Pancreas (tissue), 10 donors: ENCODE measurements at places on chromosomes 2 and 18. TPM values are rescaled to one million over a fixed set of nuclear protein-coding genes. Genes with fewer than 3 reads are reported as not detected.

Gene TUBB8B
- 0.35 TPM for total RNA-seq

Gene CDH2
- total RNA-seq, result 0.44 TPM

Gene COL5A2
- 9.0 TPM for total RNA-seq

Gene WDR75
- 15.8 TPM for total RNA-seq

Gene ZNF892
- 1.5 TPM for total RNA-seq

Gene CRYGC
- total RNA-seq, result not detected

Gene CTNNA2
- 2.0 TPM for total RNA-seq

Gene LAMA1
- total RNA-seq, result 0.75 TPM

Gene SCN9A
- total RNA-seq, result 9.1 TPM

Gene TXNDC2
- not detected for total RNA-seq

Gene TRIM54
- 0.46 TPM for total RNA-seq

Gene LOXHD1
- total RNA-seq, result not detected

Gene KIAA2012
- total RNA-seq, result not detected

Gene DHRS9
- total RNA-seq, result 3.4 TPM

Gene FOXD4L1
- 0.19 TPM for total RNA-seq

Gene TUBA4B
- not detected for total RNA-seq

Gene GPR148
- total RNA-seq, result 0.28 TPM

Gene LYPD6B
- 3.0 TPM for total RNA-seq

Gene ZNF519
- total RNA-seq, result 1.6 TPM

Gene DSC3
- 0.09 TPM for total RNA-seq

Gene SPEG
- total RNA-seq, result 4.6 TPM

Gene HOXD1
- 0.08 TPM for total RNA-seq

Gene APCDD1
- 26.0 TPM for total RNA-seq

Gene ZDBF2
- 11.0 TPM for total RNA-seq

Gene CCDC141
- total RNA-seq, result 6.5 TPM

Gene TFCP2L1
- 4.8 TPM for total RNA-seq
